ENCODE measurements at places on chromosomes 5 and 9. TPM values are rescaled to one million over a fixed set of nuclear protein-coding genes. Genes with fewer than 3 reads are reported as not detected.

Gene PCDHGA9
- total RNA-seq = 38.2 TPM

Gene SLC24A2
- 16.9 TPM for total RNA-seq

Gene GPBP1
- 144 TPM for total RNA-seq

Gene ACOT12
- total RNA-seq = 5.0 TPM

Gene FYB1
- total RNA-seq = 2.5 TPM

Gene ROPN1L
- total RNA-seq = 2.2 TPM

Gene TMEM232
- total RNA-seq = 24.1 TPM

Gene WHRN
- total RNA-seq = 1.9 TPM

Gene IL17B
- not detected for total RNA-seq

Gene CENPK
- 11.3 TPM for total RNA-seq

Gene FOXD1
- total RNA-seq = 0.31 TPM

Gene PCDHB7
- 17.8 TPM for total RNA-seq

Gene MYMK
- total RNA-seq = not detected

Gene NDUFS6
- 7.2 TPM for total RNA-seq

Gene GDNF
- total RNA-seq = not detected

Gene SURF4
- total RNA-seq = 66.4 TPM

Gene SLC46A2
- not detected for total RNA-seq

Gene MEGF10
- 28.2 TPM for total RNA-seq

Gene NIPAL4
- total RNA-seq = not detected

Gene C1QTNF2
- 3.4 TPM for total RNA-seq

Gene NFX1
- total RNA-seq = 32.2 TPM

Gene SLC36A3
- total RNA-seq = not detected

Gene PTTG1
- total RNA-seq = 19.4 TPM

Gene EFNA5
- 15.7 TPM for total RNA-seq

Gene PGM5
- total RNA-seq = 1.6 TPM

Gene GABBR2
- total RNA-seq = 68.9 TPM

Gene BRINP1
- 69.2 TPM for total RNA-seq

Gene CDH9
- 14.7 TPM for total RNA-seq

Gene TPM2
- total RNA-seq = 15.7 TPM

Gene FCN2
- total RNA-seq = not detected

Gene FBLL1
- 37.6 TPM for total RNA-seq

Gene FOXB2
- total RNA-seq = not detected

Gene EXD3
- 36.9 TPM for total RNA-seq

Gene OR1J1
- total RNA-seq = not detected

Gene SPATA31A3
- total RNA-seq = not detected
